ENCODE measurements at places on chromosomes 6 and 20.

DNA sequence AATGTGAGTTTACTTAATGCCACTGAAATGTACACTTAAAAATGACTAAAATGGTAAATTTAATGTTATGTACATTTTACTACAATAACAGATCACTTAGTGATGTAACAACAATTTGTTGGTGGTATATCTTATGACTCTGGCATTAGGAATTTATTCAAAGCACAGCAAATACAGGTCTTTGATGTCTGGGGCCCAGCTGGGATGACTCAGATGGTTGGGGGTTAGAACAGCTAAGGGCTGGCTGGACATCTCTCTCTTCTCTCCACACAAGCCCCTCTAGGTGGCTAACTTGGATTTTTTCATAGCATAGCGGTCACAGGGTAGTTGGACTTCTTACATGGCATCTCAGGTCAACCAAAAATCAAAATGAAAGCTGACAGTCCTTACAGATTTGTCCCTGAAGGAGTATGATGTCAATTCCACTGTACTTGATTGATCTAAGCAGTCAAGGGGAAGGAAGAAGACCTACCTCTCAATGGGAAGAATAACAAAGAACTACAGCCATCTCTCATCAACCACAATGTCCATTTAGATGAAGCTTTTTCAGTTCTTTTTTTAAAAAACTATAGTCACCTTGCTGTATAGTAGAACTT, 37.5 kb upstream of the LCA5 start:
- no peak for DNase-seq

GRCh38 chr6:21654361-21654760, 60.8 kb downstream of the SOX4 start:
- no peak for DNase-seq

DNA sequence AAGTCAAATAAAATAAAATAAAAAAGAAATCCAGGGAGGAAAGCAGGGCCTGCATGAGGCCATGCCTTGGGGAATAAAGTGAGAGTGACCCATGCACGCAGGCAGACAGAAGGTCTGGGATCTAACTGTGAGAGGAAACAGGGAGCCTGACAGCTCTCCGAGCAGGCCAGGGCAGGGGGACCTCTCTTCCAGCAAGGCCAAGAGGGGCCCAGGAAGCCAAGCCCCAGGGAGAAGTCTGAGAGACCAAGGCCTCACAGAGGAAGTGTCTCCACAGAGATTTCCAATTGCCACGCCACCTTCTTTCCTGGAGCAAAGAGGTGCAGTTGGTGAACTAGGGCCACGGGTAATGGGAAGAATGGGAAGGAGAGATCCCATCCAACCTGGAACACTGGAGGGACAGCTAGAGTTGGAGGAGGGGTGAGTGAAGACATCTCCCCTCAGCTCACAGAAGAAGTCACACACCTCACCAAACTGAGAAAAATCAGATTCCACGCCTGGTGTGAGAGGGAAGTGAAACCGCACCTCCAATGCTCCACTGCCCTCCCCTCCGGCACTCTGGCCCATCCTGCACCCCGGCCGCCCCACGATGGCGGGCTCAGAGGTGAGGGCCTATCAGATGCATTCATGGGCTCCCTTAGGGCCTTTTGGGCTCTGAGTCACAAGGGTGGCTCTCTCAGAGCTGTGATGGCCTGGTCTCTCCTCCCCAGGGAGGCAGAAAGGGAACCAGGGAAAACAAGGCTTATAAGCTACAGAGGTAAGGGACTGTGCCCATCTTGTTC, 25.1 kb upstream of the TAF8 start:
- no peak for DNase-seq

- DNase-seq: no peak
Observed at GRCh38 chr6:146767632-146768031, 168.9 kb downstream of the ADGB start.

DNA sequence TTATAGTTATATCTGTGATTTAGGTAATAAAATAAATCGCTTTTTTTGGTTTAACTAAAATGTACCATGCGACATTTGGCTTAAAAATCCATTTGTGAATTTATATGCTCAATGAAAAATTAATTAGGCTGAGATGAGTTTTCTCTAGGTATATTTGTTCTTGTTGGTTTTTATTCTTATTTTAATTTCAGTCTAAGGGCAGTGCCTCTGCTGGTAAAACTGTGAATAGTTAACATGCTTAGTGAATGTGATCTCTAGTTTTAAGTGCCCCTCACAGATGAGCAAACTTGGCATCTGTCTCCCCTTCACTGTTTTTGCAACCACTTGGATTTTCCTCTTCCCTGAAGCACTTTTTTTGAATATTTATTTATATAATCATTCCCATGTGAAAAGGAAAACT, 822.7 kb downstream of the GRIK2 start:
- no peak for DNase-seq

DNA sequence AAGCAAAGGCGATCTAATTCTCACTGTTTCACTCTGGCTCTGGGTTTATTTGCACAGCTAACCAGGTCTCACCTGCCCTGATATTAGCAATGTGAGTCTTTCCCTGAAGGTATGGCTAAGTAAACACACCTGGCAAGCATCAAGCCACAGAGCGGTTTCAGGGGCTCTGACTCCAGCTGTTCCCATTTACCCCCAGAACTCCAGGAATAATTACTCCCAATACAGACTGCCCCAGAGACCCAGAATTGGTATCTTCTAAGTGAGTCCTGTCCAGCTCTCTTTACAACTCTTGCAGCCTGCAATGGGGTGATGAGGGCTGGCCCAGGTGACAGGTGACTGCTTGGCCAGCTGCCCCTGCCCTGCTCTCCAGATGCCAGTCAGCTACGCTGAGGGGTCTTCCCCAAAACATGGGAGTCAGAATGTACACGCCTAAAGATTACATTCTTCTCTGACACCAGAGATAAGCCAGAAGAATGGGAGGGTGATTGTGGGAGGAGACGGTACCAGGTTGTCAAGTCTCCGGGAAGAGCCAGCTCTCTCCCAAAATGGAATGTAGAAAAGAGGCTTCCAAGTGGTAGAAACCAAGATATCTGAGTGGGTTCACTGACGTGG, 4.9 kb upstream of the LRRN4 start:
- peak; percentile 88 for DNase-seq

DNA sequence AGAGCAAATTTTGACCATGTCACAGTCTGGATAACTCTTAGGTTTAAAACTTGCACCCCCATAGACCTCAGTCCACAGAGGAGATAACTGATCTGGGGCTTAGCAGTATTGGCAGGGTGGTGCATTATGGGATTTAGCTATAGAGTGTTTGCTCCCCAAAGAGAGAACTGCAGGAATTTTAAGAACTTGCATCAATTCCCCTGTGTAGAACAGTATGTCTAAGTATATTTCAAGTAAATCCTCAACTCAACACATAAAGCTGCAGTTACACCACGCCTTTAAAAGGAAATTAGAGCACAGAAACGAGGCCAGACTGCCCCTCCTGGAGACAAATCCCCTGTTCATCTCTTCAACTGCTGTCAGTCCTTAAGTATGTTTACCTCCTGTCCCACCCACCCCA, 144.9 kb downstream of the TRMT11 start:
- DNase-seq: no peak

DNA sequence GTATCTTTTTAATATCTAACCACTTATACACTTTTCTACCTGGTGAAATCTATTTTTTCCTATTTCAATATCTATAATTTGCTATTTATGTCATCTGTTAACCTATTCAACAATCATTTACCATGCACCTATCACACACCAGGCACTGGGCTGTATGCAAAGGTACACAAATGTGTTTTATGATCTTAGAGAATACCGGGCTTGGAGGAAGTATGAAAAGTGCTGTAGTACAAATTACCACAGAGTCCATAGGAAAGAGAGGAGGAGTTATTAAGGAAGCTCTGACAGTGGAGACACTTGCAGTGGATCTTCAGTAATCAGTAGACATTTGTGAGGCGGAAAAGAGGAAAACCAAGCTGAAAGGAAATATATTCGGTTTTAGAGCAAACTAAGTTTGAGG, 96.0 kb downstream of the HIVEP2 start:
- no peak for DNase-seq

GRCh38 chr20:60931696-60932095, 320.4 kb upstream of the CDH4 start:
- no peak for DNase-seq

GRCh38 chr6:136410201-136411024, 120.8 kb upstream of the BCLAF1 start:
- DNase-seq: no peak

DNA sequence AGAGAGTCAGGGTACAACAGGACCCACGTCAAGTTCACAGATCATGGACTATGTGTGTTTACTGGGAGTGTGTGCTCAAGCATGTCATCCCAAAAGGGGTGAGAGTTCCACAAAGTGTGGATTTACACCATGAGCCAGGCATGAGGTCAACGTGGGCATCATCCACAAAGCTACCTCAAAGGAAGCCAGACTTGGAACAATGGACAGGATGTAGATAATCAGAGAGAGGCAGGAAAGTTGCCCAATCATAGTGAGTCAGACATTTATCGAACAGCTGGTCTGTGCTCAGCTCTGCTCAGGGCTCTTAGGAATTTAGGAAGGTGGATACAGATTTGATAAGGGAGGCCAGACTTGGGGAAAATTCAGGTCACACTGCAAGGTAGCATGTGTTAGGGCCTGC, 317.2 kb upstream of the CDYL start:
- no peak for DNase-seq

DNA sequence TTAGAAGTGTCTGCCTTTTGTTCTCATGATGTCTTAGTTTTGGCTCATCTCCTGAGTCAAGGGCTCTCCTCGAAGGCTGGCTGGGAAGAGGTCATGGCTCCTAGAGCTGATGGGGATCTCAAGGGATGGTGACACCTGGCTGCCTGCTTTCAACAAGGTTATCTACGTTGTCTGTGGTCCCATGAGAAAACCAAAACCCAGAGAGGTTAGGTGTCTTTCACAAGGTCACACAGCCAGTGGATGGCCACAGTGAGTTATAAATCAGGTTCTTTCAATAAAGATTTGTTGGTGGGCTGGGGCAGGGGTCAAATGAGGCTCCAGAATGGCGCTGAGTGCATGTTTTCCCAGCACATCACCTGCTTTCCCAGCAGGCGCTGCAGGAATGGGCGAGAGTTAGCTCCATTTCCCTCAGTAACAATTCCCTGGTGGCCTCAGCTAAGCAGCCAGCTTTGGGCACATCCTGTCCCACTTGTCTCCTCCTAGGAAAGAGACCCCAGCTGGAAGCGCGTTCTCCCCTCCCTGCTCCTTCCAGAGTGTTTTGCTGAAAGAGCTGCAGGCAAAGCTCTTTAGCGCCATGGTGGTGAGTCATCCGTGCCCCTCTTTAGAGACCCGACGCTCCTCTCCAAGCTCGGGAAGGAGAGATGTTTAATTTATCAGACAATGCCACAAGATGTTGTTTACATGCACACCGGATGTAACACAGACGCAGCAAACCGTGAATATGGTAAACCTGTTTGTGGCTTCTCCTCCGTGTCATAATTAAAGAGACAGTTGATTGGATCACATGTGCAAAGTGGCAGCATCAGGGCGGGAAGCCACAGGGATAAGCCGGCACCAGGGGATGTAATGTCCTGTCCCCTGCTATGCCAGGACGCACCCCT, 109.7 kb downstream of the LRFN2 start:
- peak; percentile 7 for DNase-seq

GRCh38 chr20:48384147-48384818, 443.5 kb downstream of the PREX1 start:
- no peak for DNase-seq

DNA sequence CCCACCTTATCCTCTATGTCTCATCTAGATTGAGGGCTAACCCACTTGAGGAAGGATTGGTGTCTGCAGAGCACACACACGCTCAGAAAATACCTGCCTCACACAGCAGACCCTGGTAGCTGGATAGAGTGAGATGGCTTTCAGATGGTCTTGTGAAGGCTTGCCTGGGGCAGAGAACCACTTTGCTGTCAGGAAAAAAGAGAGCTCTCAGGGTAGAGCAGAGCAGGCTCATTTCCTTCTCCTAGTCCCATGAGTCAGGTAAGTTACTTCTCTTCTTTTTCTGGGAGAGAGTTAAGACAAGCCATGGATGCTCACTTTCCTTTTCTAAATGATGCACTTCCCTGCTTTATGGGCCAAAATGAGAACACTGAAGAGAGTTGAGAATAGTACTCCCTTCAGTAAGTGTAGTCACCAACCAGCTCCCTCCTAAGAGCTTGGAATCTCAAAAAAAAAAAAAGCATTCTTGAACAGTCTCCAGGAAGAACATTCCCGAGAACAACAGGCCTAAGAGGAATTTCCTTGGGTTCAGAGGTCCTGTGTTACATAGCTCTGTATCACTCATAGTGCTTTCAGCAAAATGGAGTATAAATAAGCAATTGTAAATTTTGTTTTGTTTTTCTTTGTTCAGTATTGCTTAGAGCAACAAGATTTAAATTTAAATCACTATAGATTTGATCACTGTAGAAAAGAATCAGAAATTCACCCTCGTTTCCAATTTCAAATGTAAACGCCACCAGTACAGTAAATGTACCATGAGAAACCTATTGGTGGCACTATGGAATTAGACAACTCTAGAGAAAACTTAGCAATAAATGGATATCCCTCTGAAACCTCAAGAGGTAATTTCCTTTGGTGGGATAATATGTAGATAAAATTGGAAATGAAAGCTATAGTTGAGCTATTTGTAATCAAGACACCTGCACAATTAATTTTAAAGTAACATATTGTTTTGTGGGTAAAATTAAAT, 530.3 kb downstream of the RFPL4B start:
- DNase-seq: no peak

- no peak for DNase-seq
Observed at GRCh38 chr6:7237653-7238188, 75.3 kb downstream of the SSR1 start.

DNA sequence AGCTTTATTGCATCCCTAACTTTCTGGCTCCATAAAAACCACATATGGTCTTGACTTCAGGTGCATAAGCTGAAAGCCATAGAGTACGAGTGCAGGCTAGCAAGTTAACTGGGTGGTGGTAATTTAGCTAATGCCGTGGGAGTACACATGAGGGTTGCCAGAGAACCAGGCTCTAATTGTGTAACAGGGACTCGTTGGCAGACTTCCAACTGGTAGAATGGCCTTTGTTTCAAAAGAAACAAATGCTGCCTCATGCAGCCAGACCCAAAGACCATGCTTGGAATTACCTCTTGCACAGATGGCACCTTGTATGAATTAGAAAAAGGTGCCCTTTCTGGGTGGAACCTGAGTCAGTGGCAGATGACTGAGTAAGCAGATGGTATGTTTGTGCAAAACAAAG, 73.2 kb downstream of the LY86 start:
- DNase-seq: no peak

DNA sequence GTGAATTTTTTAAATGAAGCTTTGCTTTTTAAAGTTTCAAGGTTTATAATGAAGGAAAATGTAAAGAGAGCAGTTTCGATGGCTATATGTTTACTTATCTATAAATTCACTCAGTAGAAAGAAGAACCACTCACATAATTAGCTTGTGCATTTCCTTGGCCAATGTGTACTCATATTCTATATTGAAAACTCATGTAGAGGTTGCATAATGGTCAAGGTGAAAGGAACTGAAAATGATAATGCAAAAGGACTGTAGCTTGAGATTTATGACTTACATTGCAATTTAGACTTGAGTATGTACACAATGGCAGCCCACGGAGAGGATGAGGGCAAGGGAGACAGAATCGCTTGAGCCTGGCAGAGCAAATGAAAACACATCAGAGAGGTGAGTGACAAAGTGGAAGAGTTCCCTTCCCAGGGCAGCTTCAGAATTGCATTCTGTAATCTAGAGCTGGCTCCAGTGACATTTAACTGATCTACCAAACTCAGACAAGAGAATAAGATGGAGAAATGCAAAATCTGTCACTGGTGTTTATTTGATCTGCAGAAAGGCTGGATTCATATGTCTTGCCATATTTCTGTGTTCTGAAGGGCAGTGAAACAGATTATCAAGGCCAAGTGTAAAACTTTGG, 191.8 kb downstream of the TMEM200A start:
- DNase-seq: peak; percentile 87

- DNase-seq: no peak
Observed at GRCh38 chr6:17269840-17270239, 11.3 kb upstream of the RBM24 start.
